SW480 (cell line): ENCODE measurements at places on chromosomes 2 and 18.

DNA sequence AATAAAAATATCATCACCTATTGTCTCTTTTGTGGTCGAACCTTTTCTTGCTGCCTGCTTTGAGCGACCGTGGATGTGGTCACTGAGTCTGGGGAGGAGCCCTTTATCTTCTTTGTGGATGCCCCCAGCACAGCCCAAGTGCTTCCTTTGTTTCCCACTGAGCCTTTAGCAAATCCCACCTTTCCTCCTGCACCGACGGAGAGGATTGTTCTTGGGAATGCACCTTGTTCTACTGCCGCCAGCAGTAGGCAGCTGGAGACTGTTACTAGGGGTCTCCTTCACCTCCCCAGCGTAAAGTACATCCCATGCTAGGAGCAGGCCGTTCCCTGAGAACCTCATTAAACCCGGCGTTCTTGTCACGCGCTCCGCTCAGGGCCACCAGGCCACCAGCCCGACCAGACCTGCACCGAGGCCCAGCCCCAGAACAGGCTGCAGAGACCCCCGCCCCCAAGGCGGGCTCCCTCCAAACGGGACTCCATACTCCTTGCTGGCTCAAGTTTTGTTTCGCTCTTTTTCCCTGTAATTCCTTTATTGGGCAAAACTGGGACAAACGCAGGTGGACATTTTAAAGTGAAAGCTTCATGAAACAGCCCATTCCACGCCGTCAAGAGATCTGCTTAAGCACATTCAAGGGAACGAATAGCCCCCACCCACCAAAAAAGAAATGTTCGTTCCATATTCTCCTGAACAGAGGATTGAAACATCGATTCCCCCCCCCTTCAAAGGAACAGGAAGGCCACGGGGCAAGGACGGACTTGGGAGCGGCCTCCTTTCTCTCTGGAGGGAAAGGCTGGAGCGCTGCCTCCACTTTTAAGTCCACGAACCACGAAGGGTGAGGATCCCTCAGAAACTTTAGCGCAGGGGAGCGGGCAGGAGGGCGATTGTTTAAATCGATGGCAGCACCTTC is 1.1 kb upstream of the MAT2A start:
- peak; percentile 68 for DNase-seq

GRCh38 chr2:73896362-73897239 is 3.8 kb downstream of the ACTG2 start:
- DNase-seq = no peak

DNA sequence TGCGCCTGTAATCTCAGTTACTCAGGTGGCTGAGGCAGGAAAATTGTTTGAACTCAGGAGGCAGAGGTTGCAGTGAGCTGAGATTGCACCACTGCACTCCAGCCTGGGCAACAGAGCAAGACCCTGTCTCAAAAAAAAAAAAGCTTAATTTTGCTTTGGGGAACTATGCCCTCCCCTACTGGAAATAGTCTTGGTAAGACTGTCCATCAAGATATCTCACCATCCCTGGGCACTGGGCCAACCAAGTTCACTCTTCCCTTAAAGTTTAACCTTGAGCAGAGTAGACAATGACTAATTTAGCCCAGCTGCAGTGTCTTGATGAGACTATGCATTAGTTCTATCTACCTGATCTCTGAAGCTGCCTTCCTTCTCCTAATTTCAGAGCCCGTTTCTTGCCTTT is 44.7 kb downstream of the ASXL2 start:
- no peak for DNase-seq

- no peak for DNase-seq
Measured at GRCh38 chr2:105806996-105807395, 62.3 kb downstream of the NCK2 start.

- DNase-seq = no peak
Measured at GRCh38 chr18:74396171-74397169, 60.6 kb downstream of the DIPK1C start.

- DNase-seq = peak; percentile 41
Measured at GRCh38 chr2:171957061-171957460, 34.8 kb downstream of the HAT1 start.

GRCh38 chr2:238633426-238634328 is 206.9 kb downstream of the ASB1 start:
- no peak for DNase-seq

- DNase-seq = no peak
Measured at GRCh38 chr2:3759331-3759730, 56.0 kb downstream of the DCDC2C start.

- DNase-seq = no peak
Measured at GRCh38 chr2:32534831-32535230, 93.0 kb upstream of the TTC27 start.

DNA sequence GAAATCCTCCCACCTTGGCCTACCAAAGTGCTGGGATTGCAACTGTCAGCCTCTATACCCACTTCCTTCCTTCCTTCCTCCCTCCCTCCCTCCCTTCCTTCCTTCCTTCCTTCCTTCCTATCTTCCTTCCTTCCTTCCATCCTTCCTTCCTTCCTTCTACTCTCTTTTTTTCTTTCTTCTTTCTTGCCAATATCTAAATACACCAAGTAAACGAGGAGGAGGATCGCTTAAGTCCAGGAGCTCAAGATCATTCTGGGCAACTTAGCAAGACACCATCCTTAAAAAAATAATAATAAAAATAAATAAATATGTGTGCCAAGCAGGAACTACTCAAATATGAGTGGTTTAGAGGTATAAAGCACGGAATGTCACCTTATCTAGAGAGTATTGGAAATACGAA is 249.4 kb upstream of the TRIB2 start:
- DNase-seq = no peak

- DNase-seq = peak; percentile 52
Measured at GRCh38 chr18:77366720-77367641, 117.3 kb downstream of the GALR1 start.

GRCh38 chr2:13009027-13009642 is 292.4 kb downstream of the TRIB2 start:
- DNase-seq = no peak

DNA sequence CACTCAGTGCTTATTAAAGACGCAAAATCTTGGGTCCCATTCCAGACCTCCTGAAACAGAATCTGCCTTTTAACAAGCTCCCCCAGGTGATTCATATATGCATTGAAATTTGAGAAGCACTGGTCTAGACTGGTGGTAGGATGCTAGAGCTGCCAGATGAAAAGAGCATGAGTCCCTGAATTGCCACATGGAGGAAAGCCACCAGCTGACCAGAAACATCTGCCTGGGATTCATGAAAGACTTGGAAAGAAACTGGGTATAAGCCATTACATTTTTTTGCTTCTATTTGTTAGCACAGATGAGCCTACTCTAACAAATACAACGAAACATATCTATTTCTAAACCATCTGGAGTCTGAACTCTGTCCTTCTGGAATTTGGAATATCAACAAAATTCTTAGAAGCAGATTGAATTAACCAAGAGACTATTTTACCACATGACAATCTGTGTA is 228.9 kb downstream of the RBM43 start:
- peak; percentile 25 for DNase-seq

- peak; percentile 91 for DNase-seq
Measured at GRCh38 chr2:235594041-235594440, 100.2 kb downstream of the AGAP1 start.

- no peak for DNase-seq
Measured at GRCh38 chr2:68714866-68715265, 19.7 kb upstream of the ARHGAP25 start.

DNA sequence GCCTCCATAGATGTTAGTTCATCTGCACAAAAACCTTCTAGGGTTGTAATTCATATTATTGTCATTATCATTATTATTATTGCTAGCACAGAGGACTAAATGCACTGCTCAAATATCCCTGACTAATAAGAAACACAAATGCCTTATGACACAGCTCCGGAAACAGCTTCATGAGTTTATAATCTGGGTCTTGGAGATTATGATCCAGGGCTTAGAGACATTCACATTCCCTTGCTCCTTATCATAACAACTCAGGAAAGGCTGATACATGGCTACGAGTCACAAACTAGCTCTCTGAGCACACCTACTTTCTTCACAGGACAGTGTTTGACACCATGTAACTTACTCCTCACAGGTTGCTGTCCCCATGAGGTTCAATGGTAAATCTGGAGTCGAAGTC is 102.2 kb upstream of the TTC39C start:
- DNase-seq = no peak

DNA sequence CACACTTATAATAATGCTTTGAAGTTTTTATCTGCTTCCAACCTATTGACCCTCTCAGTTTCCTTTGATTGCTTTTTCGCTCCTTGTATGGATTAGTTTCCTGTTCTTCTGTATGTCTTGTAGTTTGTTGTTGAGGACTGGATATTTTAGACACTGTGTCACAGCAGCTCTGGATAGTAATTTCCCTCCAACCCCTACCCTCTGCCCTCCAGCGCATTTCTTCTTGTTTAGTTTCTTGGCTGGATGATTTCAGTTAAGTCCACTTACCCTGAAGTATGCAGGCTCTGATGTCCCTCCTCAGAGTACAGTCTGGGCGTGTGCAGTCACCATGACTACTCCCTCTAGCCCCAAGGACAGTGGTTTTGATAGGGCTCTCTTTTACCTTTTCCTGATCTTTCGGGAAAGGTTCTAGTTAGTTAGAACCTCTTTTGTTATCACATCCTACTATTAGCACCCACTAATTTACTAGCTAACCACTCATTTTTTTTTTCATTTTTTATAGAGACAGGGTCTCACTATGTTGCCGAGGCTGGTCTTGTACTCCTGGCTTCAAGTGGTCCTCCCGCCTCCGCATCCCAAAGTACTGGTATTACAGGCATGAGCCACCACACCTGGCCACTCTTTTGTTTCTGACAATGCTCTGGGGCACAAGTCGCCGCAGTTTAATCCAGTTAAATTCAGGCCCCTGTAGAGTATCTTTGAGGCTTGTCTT is 16.3 kb upstream of the LYG1 start:
- DNase-seq = no peak

GRCh38 chr2:212953170-212953920 is 198.1 kb downstream of the IKZF2 start:
- DNase-seq = no peak

DNA sequence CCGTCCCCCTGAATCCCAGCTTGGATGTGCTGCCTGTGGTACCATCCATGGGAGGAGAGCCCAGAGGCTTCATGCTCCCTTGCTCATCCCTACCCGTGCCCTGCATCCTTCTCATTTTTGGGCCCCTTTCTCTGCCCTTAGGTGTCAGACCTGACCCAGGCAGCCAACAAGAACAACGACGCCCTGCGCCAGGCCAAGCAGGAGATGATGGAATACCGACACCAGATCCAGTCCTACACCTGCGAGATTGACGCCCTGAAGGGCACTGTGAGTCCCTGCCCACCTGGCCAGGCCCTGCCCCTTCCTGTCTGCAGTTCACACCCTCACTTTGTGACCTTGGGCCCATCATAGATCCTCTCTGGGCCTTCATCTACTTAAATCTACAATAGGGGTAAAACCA is 2.5 kb downstream of the DES start:
- DNase-seq = no peak

DNA sequence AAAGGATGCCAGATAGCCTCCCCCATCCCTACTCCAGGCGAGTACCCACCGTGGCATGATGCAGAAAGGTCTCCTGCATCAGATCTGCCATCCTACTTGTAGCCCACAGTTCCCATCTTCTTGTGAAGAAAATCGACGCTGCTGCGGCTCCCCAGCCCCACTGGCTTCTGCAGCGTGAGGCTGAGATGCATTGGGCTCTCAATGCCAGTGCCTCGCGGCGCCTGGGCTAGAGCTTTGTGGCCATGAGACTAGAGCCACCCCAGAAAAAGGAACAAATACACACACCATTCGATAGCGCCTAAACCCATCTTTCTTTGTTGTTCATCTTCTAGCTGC is 2.8 kb downstream of the NOL4 start:
- DNase-seq = no peak

DNA sequence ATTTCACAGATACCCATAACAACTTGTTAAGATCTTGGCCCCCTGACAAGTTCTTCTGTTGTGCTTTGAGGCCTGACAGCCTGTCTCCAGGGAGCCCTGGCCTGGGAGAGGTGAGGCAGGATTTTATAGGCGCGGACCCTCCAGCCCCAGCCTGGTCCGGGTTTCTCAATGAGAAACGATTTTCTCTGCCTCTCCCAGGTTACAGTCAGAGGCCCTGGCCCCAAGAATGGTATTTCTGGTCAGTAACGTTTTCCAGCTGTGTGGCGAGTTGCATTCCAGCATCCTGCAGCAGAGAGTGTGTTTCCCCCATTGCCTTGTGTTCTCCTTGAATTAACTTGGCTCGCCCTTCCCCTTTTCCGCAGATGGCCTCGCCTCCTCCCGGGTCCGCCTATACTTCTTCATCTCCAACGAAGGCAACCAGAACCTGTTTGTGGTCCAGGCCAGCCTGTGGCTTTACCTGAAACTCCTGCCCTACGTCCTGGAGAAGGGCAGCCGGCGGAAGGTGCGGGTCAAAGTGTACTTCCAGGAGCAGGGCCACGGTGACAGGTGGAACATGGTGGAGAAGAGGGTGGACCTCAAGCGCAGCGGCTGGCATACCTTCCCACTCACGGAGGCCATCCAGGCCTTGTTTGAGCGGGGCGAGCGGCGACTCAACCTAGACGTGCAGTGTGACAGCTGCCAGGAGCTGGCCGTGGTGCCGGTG is 3.0 kb downstream of the INHBB start:
- DNase-seq = no peak

- DNase-seq = no peak
Measured at GRCh38 chr18:70461323-70462077, 172.7 kb downstream of the SOCS6 start.

DNA sequence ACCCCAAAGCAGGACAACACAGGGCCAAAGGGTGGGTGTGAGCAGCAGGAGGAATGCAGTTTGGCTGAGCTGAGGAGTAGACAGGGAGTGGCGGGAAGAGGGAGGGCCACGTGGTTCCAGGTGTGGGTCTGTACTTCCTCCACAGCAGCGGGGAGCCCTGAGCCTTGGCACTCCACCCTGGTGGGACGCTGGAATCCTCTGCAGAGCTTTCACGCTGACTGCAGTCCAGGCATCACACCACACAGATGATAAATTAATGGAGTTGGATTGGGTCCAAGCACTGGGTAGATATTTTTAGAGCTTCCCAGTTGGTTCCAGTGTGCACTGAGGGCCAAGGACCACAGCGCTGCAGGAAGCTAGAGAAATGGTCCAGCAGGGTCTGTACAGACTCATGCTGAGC is 67.0 kb upstream of the TMEM200C start:
- no peak for DNase-seq

GRCh38 chr18:35289727-35290093 is 319 bp downstream of the ZSCAN30 start:
- peak; percentile 7 for DNase-seq

DNA sequence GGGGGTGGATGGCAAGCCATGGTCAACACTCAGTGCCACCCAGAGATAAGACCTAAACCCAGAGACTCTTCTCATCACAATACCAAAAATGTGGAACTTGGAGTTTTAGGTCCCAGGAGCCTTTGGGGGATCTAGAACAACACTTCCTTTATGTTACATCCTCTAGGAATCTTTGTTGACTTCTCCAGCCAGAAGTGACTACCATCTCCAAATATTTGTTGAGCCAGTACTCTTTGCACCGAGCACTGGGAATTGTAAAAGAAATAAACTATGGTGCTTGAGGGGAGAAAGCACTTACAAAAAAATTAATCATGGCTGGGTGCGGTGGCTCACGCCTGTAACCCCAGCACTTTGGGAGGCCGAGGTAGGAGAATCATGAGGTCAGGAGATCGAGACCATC is 120.0 kb upstream of the TMEM200C start:
- DNase-seq = no peak

GRCh38 chr2:113854970-113855740 is 34.7 kb upstream of the ACTR3 start:
- DNase-seq = no peak

GRCh38 chr2:192886636-192887035 is 691.9 kb upstream of the TMEFF2 start:
- no peak for DNase-seq

GRCh38 chr2:101879466-101879865 is 112.3 kb upstream of the IL1R2 start:
- DNase-seq = no peak
